ENCODE measurements at places on chromosomes 13 and 19. TPM values are rescaled to one million over a fixed set of nuclear protein-coding genes. Genes with fewer than 3 reads are reported as not detected.
A peak's percentile ranks its signal among the peaks of the same experiment; 100 is the strongest.

Gene TMPRSS9
- 0.12 TPM for total RNA-seq

- no peak overlapping the region for H3K27ac ChIP-seq
- H3K4me3 ChIP-seq, result peak overlapping the region; percentile 29
- no peak for DNase-seq
- H3K27me3 ChIP-seq, result peaks cover 57% of the 10 kb centered on the region
- no peaks in the 10 kb centered on the region for H3K36me3 ChIP-seq
Observed at GRCh38 chr19:2988568-2988967, 11.2 kb downstream of the TLE6 start.

DNA sequence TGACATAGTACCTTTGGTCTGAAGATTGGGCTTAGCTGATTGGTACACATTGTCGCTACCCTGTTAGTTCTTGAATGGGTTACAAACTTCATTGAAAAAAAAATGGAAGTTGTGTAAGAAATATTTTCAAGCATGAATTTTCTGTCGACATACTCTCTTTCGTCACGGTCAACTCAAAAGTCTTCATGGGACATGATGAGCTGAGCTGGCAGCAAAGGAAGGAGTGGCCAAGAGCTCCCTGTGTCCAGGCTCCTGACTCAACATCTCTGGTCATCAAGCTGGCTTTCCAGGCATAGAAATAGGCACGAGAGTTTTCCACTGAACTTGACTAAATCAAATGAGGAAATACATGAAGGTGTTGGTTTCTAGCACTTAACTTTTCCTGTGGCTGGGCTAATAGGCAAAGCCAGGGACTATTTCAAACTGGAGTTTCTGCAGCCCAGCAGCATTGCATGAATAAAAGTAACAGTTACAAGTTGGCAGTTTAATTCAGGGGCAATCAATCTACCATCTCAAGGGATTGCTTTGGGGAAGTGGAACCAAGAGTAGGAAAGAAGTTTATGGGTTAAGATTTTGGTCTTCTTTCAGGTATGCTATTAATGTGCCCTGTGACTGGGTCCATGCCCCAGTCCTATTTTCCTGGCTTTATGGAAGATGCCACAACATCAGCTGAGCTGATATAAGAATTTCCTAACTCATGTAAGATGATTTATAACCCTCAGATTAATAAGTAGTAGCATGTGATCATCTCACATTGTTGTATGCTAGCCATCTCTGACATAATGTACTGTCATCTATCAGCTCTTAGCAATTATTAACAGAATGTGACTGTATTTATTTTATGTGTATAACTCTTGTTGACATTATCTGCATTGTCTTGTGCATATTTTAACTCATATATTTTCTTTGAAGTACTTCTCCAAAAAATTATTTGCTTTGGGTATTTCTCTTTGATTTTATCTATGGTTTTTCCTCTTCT, 385.8 kb downstream of the DLEU7 start:
- H3K4me1 ChIP-seq, result no peaks in the 10 kb centered on the region
- no peaks in the 10 kb centered on the region for H3K27me3 ChIP-seq
- DNase-seq, result no peak
- H3K36me3 ChIP-seq, result no peaks in the 10 kb centered on the region

Gene PMIS2
- total RNA-seq, result not detected

Gene STAP2
- total RNA-seq, result 5.0 TPM

DNA sequence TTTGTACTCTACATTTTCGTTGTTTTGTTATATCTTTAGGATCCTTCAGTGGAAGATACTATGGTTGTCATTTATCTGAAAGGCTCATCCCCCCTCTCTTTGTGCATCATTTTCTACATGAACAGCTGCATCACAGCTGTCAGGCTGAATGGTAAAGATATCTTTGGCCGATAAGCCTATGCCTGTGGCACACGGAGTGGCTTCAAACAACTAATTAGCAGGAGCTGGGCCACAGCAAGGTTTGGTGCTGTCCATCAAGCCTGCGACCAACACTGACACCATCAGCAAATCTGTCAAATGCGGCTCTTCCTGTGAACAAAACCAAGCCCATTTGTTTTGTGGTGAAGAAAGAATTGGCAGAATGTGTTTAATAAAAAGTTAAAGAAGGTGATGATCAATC, 334.4 kb downstream of the PCDH9 start:
- H3K4me3 ChIP-seq, result no peak overlapping the region
- H3K27ac ChIP-seq, result no peak overlapping the region
- no peaks in the 10 kb centered on the region for H3K27me3 ChIP-seq
- peaks cover 8% of the 10 kb centered on the region for H3K4me1 ChIP-seq
- DNase-seq, result no peak

- no peak for DNase-seq
- H3K4me1 ChIP-seq, result no peaks in the 10 kb centered on the region
- H3K36me3 ChIP-seq, result no peaks in the 10 kb centered on the region
- H3K27ac ChIP-seq, result no peak overlapping the region
Observed at GRCh38 chr13:82036602-82037001, 1695.7 kb upstream of the SPRY2 start.

GRCh38 chr19:2815923-2816322, 3.7 kb upstream of the ZNF554 start:
- H3K4me1 ChIP-seq, result peaks cover 3% of the 10 kb centered on the region
- no peak overlapping the region for H3K27ac ChIP-seq
- H3K27me3 ChIP-seq, result no peaks in the 10 kb centered on the region
- no peak overlapping the region for H3K4me3 ChIP-seq
- peaks cover 3% of the 10 kb centered on the region for H3K36me3 ChIP-seq

DNA sequence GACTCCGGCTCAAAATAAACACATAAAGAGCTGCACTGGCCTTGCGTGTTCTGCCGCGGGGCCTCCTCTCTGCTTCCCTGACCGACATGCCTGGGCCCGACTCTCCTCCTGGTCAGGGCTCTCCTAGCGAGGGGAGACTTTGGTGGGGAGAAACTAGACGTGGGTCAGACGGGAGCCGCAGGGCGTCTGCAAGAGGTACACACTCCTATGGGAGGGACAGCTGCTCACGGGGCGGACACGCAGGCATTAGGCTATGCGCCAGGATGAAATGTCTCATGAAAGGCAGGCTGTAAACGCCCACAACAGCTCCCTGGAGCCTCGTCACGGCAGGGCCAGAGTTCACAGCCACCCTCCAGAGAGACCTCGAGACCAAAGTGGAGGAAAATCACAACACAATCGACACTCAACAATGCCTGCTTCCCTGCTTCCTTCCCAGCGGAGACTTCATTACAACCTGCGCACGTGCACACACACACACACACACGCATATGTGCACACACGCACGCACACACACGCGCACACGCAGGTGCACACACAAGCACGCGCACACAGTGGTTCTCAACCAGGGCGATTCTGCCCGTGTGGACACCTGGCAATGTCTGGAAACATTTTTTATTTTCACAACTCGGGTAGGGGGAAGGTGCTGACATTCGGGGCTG, 5.8 kb downstream of the SLC39A3 start:
- H3K36me3 ChIP-seq, result peaks cover 9% of the 10 kb centered on the region
- no peaks in the 10 kb centered on the region for H3K27me3 ChIP-seq

- peaks cover 6% of the 10 kb centered on the region for H3K36me3 ChIP-seq
- peak overlapping the region; percentile 95 for H3K4me3 ChIP-seq
- peak; percentile 97 for DNase-seq
- peak overlapping the region; percentile 96 for H3K27ac ChIP-seq
- peaks cover 36% of the 10 kb centered on the region for H3K27me3 ChIP-seq
Observed at GRCh38 chr19:55086730-55087541, 11.3 kb downstream of the EPS8L1 start.

DNA sequence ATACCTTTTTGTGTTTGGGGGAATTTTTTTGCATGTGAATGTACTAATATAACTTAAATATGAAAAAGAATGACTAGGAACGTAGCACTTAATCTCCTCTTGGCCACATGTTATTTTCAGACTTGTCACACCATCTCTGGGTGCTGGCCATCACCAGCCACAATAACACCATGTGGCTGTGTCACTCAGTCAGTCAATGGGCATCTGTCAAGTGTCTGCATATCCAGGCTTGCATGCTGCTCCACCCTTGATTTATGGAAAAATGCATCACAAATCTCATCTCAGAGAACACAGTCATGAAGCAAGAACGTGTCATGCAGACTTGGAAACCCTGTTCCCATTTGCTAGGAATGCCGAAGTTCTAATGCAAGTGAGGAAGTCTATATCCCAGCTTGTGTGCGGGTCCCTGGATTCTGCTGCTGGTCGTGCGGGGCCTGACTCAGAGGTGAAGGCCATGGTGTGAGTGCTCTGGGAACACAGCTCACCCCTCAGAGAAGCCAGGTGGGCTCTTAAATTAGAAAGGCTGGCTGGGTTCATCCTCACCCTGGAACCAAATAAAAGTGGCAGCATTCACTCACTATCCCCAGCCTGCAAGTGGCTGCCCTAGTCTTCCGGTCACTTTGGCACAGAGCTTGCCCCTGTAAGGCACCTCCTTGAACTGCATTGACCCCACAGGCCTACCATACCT, 53.6 kb upstream of the ARHGEF7 start:
- DNase-seq, result no peak
- peaks cover 34% of the 10 kb centered on the region for H3K27me3 ChIP-seq
- no peaks in the 10 kb centered on the region for H3K4me1 ChIP-seq
- H3K27ac ChIP-seq, result no peak overlapping the region
- H3K36me3 ChIP-seq, result no peaks in the 10 kb centered on the region

GRCh38 chr13:44337581-44337980, 36.0 kb upstream of the SERP2 start:
- no peaks in the 10 kb centered on the region for H3K27me3 ChIP-seq
- H3K36me3 ChIP-seq, result no peaks in the 10 kb centered on the region
- no peak for DNase-seq

Gene SIGLEC12
- total RNA-seq, result not detected

DNA sequence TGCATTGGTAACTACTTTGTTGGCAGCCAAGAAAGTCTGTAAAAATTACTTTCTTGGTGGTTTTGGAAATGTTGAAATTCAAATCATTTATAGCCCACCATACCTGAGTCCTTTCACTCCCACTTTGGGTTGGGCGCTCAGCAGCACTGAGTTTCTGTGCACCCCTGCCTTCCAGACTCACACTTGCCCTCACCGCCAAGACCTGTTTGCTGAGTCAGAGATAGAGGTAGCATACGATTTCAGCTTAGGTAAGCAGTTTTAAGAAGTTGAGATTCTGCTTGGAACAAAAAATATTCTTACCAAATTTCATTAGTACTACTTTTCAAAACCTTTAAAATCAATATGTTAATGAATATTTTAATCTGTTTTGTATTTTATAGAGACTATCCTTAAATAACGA, 12.6 kb downstream of the MPHOSPH8 start:
- H3K27me3 ChIP-seq, result no peaks in the 10 kb centered on the region
- H3K4me3 ChIP-seq, result no peak overlapping the region

Gene ZNF324B
- total RNA-seq, result 11.9 TPM

GRCh38 chr13:56424246-56424645, 716.5 kb upstream of the PRR20A start:
- no peak overlapping the region for H3K4me3 ChIP-seq
- no peaks in the 10 kb centered on the region for H3K36me3 ChIP-seq
- H3K27ac ChIP-seq, result no peak overlapping the region
- no peak for DNase-seq
- H3K4me1 ChIP-seq, result no peaks in the 10 kb centered on the region

DNA sequence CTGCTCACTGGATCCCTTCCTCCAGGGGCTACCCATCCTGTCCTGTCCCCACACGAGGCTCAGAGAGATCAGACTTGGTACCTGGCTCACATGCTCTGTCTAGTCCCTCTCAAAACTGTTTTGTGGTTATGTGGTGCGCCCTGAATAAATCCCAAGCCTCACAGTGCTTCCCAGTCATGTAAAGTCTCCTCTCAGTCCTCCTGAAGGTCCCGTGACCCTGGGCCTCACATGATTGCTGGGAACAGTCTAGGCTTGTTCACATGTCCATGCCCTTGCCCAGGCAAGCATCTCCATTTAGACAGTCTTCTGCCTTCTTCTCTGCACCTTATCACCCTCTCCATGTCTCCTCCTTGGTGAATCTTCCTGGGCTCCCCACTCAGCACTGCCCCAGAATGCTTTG, 36.0 kb upstream of the POU2F2 start:
- H3K36me3 ChIP-seq, result no peaks in the 10 kb centered on the region
- H3K27ac ChIP-seq, result no peak overlapping the region
- peaks cover 26% of the 10 kb centered on the region for H3K4me1 ChIP-seq
- peaks cover 34% of the 10 kb centered on the region for H3K27me3 ChIP-seq

Gene PRODH2
- total RNA-seq, result not detected

GRCh38 chr13:112447306-112447705, 71.2 kb downstream of the SPACA7 start:
- no peak overlapping the region for H3K27ac ChIP-seq
- H3K4me1 ChIP-seq, result peaks cover 24% of the 10 kb centered on the region
- H3K27me3 ChIP-seq, result peaks cover 4% of the 10 kb centered on the region
- no peaks in the 10 kb centered on the region for H3K36me3 ChIP-seq
- H3K4me3 ChIP-seq, result no peak overlapping the region

Gene LILRA2
- not detected for total RNA-seq

Gene C19orf38
- not detected for total RNA-seq

Gene FXYD1
- total RNA-seq, result 4.2 TPM

- no peak overlapping the region for H3K4me3 ChIP-seq
- no peaks in the 10 kb centered on the region for H3K27me3 ChIP-seq
- peaks cover 5% of the 10 kb centered on the region for H3K4me1 ChIP-seq
- no peak for DNase-seq
Observed at GRCh38 chr13:90445179-90445578, 902.3 kb upstream of the MIR17HG start.

DNA sequence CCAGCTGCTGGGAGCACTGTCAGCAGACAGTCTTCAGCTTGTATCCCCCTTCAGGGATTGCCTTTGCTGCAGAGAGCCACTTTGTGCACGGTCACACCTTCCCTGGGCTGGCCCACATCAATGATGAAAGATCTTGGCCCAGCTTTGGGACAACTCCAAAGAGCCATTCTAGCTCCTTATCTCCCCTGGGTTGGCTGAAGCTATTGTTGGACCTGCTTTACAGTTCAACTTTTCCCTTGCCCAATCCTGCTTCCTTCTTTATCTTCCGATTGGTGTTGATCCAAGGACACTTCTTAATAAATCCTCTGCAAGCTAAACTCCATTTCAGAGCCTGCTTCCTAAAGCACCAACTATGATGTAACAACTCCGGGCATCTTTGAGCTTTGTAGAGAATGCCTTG, 466.4 kb downstream of the KLF12 start:
- DNase-seq, result no peak
- H3K27me3 ChIP-seq, result no peaks in the 10 kb centered on the region
- no peak overlapping the region for H3K4me3 ChIP-seq
- H3K4me1 ChIP-seq, result no peaks in the 10 kb centered on the region

Gene ZFR2
- 4.2 TPM for total RNA-seq

DNA sequence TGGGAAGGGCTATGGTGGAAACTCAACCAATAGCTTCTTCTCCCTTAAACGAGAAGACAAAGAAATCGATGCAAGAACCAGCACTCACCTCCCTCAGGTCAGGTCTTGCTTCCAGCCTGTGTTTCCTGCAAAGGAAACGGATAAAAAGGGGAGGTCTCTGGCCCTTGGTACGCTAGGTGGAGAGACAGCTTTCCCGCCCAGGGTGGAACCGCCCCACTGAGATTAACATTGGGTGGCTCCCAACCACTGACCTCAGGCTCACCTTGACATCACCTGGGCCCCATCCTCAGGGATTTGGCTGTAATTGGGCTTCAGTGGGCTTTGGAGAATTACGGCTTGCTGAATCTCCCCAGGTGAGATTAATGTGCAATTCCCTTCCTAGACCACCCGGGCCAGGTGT, at the start of gene NLRP7:
NLRP7 (minus strand) TSS at position 150 of the 400 bp plus-strand sequence.
- no peak within 1 kb of the TSS for H3K4me3 ChIP-seq
- no peak for DNase-seq
- peaks cover 16% of the 10 kb centered on the region for H3K27me3 ChIP-seq
- peaks cover under 1% of the 10 kb centered on the region for H3K4me1 ChIP-seq
- H3K27ac ChIP-seq, result no peak within 1 kb of the TSS
- no peaks in the 10 kb centered on the region for H3K36me3 ChIP-seq

Gene UBL3
- 36.0 TPM for total RNA-seq

Data from neural crest cell (in vitro differentiated cells).